ENCODE measurements at places on chromosomes 13 and 19.

- no peak for DNase-seq
Measured at GRCh38 chr19:43883864-43884263, 51.2 kb downstream of the ZNF45 start.

GRCh38 chr13:40231751-40232150, 434.7 kb downstream of the FOXO1 start:
- DNase-seq: no peak

DNA sequence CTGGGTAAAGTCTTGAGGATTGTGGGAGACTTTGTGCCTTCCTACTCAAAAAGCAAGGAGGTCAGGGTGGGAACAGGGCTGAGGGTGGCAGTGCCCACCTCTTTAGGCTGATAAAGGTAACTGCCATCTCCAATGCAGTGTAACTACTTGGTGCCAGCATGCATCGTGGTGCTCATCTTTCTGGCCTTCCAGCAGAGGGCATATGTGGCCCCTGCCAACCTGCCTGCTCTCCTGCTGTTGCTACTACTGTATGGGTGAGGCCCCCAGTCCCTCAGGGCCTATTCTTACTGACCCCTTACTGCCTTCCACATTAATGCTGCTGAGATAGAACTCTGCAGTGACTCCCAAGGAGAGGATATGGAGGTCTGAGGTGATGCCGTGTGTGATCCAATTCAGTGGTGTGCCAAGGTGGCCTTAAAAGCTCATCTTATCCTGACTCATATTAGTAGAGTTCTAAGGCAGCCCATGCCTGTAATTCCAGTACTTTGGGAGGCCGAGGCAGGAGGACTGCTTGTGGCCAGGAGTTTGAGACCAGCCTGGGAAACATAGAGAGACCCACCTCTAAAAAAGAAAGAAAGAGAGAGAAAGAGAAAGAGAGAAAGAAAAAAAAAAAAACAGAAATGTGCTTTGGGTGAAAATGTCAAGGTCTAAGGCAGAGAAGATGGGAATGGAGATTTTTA, 9.7 kb upstream of the ARHGAP45 start:
- DNase-seq: peak; percentile 43

GRCh38 chr19:18204394-18205199, 755 bp upstream of the RAB3A start:
- DNase-seq: peak; percentile 7

GRCh38 chr13:36778083-36778671, 40.8 kb upstream of the RFXAP start:
- DNase-seq: peak; percentile 23

DNA sequence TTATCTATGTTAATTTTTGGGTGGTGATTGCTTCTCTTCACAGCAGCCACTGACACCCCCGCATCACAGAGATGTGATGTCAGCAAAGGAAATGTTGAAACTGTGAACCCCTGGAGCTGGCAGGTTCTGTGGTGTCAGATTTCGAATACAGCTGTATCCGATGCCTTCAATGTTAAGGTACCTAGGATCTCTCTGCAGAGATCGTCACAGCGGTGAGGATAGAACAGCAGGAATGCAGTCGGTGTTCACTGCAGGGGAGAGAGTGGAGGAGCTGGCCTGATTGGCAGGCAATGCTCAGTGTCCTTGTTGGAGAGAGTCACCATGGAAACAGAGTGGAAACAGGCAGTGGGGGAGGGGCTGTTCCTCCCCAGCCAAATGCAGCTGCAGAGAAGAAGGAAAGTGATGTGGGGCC, 79.5 kb upstream of the ZNF835 start:
- no peak for DNase-seq

Measured in HT1080 (cell line).